NCI-H2171 treated with DMSO at 0.1 percent for 48 hours (cell line): ENCODE measurements at places on chromosomes 11 and 22.

DNA sequence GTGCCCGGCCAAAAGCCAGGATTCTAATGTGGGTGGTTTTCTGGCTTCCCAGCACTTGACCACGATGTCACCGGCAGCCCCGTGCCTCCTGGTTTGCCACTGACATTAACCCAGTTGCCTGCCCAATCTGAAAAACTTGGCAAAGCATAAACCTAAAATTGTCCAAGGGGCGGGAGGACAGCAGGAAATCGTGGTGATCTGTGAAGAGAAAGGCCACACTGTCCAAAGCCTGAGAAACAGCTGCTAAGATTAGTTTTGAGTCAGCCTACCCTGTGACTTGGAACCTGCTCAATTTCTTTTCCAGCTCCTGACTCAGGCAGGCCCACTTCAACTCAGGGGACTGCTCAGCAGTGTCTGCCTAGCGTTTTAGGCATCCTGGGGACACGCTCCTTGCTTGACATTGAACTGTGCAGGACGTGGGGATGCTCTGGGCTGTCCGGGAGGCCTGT, 8.2 kb upstream of the F2 start:
- DNase-seq, result no peak

- no peak for DNase-seq
Observed at GRCh38 chr11:23206741-23207336, 346.6 kb upstream of the CCDC179 start.

- DNase-seq, result no peak
Observed at GRCh38 chr11:94134651-94135512, 6.2 kb downstream of the PANX1 start.

DNA sequence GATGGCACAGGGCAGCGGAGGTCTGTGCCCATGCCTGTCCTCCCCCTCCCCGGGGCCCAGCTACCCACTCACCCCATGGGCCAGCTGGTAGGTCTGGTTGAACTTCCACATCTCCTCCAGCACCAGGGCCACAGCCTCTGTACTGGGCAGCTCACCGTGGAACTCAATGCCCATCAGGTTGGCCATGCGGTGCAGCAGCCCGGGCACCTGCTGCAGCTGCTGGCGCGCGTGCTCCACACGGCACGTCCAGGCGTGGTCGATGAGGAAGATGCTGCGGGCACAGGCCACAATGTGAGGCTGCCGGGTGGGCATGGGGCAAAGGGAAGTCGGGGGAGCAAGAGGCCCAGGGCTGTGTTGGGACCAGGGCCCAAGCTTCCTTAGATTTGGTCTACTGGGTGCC, 6.3 kb downstream of the TTLL12 start:
- no peak for DNase-seq

GRCh38 chr22:28952857-28953256, 69.5 kb downstream of the ZNRF3 start:
- peak; percentile 67 for DNase-seq

- no peak for DNase-seq
Observed at GRCh38 chr11:61125310-61125684, 23.0 kb downstream of the CD5 start.

DNA sequence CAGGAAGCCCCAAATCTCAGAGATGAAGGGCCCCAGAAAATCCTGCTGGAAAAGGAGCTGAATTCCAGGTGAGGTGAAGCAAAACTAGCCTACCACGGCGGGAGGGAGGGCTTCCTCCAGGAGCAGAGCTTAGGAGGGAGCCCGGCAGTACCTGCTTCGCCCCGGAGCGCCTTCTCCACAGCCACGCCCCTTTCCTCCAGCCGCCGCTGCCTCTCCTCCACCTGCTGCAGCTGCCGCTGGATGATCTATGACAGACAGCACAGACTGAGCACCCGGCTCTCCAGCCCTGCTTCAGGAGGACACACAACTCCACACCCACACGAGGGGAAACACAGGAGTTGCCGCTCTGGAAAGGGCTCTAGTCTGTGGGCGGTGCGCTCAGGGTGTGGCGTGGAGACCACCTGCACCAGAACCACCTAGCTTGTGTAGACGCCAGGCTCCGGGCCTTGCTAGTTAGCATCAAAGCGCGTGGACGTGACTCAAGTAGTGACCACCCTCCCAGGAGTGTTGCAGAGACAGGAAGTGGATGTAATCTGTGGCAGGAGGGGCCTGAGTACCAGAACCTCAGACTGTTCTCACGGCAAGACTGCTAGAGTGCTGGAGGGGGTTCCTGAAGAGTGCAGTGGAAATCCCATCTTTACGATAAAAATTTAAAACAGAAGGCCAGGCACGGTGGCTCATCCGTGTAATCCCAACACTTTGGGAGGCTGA, 34.6 kb upstream of the BID start:
- no peak for DNase-seq

GRCh38 chr22:30390974-30391691, 3.9 kb upstream of the RNF215 start:
- peak; percentile 73 for DNase-seq

GRCh38 chr11:65317025-65317786, 2.5 kb downstream of the CDC42EP2 start:
- DNase-seq, result no peak

- DNase-seq, result no peak
Observed at GRCh38 chr22:29799217-29799680, 32.1 kb downstream of the UQCR10 start.

DNA sequence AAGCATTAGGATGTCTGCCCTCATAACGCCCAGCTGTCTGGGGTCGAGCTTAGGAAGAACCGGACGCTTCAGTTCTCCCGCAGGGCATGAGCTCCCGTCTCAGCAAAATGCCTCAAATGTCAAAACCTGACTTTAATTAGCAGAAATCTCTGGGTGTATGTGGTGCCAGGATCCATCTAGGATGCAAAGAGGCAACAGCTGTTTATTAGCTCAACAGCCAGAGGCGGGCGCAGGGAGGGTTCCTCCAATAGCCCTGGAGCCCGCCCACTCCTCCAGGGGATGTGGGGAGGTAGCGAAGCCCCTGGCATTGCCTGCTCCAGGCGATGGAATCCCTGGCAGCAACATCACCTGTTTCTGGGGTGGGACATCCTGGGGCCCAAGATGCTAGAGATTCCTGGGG, 39.4 kb upstream of the RTL6 start:
- peak; percentile 76 for DNase-seq
